Upper lobe of right lung (tissue), 1 donor: ENCODE measurements at places on chromosomes 2 and 18. TPM values are rescaled to one million over a fixed set of nuclear protein-coding genes. Genes with fewer than 3 reads are reported as not detected.

SYT4 gene
- 1.1 TPM for total RNA-seq

GRP gene
- not detected for total RNA-seq

SLC35F5 gene
- total RNA-seq = 76.0 TPM

DLGAP1 gene
- 5.4 TPM for total RNA-seq

PXDN gene
- total RNA-seq = 58.4 TPM

C2orf80 gene
- total RNA-seq = not detected

FAM124B gene
- 4.4 TPM for total RNA-seq

HMSD gene
- 2.1 TPM for total RNA-seq

DNA sequence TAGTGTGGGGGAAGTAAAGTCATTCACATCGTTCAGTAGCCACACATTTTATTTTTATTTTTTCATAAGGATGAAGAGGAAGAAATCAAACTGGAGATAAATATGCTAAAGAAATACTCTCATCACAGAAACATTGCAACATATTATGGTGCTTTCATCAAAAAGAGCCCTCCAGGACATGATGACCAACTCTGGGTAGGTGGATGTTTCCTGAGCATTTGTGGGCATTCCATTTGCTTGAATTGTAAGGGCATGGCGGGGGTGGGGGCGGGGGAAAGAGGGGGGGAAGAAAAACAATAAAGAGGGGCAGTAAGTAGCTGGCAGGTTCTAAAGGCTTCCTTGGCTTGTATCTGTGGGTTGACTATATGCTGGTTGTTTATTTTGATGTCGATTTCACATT lies 126.4 kb downstream of the MAP4K4 start:
- DNase-seq = no peak

DNA sequence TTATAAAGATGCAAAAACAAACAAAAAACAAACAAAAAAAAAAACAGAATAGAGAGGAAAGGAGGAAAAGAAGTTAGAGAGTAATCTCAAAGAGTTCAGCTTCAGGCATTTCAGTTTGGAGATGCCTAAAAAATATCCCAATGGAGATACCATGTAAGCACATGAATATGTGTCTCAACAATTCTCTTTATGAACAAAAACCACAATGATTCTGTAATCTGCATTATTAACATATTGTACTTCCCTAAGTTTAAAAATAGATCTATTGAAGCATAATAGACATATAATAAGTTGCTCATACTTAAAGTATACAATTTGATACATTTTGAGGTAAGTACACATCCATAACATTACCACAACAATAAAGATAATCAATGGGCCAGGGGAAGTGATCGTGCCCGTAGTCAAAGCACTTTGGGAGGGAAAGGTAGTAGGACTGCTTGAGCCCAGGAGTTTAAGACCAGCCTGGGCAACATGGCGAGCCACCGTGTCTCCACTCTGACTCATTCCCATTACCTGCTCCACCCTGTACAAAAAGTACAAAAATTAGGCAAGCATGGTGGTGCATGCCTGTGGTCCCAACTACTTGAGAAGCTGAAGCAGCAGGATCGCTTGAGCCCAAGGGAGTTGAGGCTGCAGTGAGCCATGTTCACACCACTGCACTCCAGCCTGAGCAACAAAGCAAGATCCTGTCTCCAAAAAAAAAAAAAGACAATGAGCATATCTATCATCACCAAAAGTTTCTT lies 158.9 kb downstream of the ATAD2B start:
- no peak for DNase-seq

GRCh38 chr2:73063909-73064875 lies 7.3 kb downstream of the SFXN5 start:
- no peak for DNase-seq

DNA sequence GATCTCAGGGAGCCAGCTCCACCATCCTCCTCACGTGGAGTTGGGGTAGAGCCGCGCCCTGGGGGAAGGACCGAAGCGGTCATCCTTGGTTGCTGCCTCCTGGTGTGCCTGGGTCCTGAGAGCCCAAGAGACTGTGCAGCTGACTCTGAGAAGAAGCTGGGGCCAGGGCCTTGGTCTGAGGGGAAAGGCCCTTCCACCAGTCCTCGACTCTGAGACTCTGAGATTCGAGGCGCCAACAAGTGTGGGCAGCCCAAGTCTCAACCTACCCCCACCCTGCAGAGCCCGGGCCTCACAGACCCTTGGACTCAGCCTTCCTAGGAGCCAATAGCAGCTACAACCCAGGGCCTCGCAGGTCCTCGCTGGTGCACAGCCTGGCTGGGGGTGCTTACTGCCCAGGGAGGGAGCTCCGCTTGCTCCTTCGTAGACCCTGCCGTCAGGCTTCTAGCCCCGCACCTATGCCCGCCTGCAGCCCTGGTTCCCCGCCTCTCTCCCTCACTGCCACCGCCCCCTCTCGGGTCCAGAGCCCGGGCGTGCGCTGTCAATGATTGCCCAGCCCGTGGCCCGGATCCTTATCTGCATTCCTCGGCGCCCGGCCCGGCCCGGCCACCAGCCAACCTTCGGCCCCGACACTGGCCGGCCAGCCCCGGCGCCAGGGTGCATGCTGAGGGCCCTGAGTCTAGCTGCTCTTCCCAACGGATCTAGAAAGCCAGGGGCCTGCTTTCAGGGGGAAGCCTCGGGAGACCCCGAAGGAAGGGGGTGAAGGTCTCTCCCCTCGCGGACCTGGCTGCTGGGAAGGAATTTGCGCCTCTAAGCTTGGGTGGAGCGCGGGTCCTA lies 2.0 kb downstream of the IHH start:
- DNase-seq = peak; percentile 92

GRCh38 chr18:68694316-68694715 lies 20.6 kb downstream of the TMX3 start:
- no peak for DNase-seq

GRCh38 chr18:51666763-51667191 lies 469.3 kb upstream of the MEX3C start:
- DNase-seq = no peak

DNA sequence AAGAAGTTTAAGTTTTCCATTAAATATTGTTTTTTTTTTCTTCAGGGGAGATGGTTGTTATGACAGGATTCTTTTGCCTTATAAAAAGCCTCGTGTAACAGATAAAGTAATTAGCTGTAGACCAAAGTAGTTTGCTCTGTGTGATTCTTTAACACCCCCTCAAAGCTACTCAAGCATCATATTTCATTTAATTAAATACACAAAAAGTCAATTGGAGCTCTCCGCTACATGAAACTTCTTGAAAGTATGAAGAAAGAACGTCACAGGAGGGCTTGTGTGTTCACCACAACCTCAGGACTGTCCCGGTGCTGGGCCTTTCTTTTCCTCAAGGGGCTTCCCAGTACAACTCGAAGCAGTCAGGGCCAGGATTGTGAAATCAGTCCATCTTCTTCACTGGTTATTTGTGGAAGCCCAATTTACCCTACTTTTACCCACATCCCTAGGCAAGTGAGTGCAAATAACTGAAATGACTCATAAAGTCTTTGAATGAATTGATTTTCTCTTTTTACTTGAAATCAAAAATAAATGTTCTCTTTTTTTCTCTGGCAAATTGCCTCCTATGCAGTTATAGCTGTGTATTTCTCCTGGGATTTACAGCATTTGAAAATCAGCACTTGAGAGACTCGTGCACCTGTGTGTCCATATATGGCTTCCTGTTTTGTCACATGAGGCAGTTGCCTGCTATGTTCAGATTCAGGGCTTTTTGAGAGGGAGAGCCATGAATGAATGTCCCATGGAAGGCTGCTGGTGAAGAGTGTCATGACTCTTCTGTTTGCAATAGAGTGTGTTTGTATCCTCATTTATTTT lies 48.6 kb downstream of the LINC00305 start:
- no peak for DNase-seq

DNA sequence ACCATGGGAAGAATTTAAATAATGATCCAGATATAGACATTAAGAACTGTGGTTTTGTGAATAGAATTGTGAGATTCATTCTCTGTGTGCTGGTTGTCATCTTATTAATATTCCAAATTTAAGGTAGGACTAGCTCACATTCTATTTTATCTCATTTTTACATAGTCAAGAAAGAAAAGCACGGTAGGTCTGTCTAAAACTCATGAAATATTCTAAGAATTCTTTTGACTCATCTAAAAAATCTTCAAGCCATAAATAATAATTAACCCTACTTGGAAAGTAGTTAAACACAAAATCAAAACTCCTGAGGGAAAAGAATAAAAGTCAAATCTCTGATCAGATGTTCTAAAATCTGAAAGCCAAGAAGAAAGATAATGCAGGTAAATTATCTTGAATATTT lies 388.8 kb upstream of the CHAC2 start:
- DNase-seq = no peak

GRCh38 chr2:228725031-228725430 lies 543.5 kb upstream of the SPHKAP start:
- no peak for DNase-seq

DNA sequence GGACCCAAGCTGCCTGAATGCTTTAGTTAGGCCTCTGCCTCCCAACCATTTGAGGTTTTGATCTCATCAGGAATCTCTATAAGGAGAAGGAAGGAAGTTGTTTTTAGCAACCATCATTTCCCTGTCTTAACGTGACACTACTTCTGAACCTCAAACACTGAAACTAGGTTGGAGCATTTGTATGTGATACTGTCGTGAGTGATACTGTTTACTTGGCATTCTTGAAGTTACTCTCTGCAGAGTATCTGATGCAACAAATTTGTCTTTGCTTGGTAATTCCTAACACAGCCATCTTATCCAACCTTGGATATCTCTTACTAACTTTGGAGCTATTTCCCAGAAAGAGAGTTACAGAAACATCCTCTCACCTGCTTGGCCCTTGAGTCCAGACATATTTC lies 22.1 kb downstream of the TTLL4 start:
- DNase-seq = no peak
